Testis (tissue), 5 donors: ENCODE measurements at places on chromosomes 11 and 22. TPM values are rescaled to one million over a fixed set of nuclear protein-coding genes. Genes with fewer than 3 reads are reported as not detected.

The CCDC157 gene
- total RNA-seq, result 70.1 TPM

The APOA1 gene
- total RNA-seq, result 2,156 TPM

The MCHR1 gene
- total RNA-seq, result 0.62 TPM

The HPS5 gene
- total RNA-seq, result 97.7 TPM

The APOL6 gene
- total RNA-seq, result 2.8 TPM

The SYCE3 gene
- total RNA-seq, result 71.9 TPM

The SLC7A4 gene
- 64.8 TPM for total RNA-seq

The NOX4 gene
- total RNA-seq, result 1.3 TPM

DNA sequence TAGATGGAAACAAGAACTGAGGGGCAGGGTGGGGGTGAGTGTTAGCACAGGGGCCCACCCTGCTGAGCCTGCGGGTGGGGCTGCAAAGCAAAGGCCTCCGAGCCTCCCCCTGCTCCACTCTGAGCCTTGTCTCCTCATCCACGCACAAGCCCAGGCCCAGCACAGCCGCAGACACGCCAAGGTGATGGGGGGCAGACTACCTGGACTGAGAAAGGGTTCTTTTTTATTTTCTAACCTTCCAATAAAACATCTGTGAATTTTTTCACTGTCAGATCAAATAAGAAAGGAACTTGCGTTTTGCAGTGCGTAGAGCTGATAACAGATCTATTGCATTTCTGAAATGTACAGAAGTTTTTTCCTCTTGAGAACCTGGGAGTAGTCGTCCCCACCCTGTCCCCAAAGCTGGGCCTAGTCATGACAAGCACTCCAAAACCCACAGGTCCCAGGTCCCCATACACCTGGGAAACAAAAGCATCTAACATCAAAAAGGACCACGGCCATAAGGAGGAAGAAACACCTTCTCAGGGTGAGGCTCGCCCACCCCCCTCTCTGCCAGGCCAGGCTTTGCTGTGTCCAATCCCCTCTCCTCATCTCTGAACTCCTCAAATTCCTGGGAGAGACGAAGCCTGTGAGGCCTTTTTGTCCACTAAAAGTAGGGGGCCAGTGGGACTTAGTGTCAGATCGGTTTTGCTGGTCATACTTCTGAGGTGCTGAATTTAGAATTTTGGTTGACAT is 22.7 kb upstream of the CD5 start:
- no peak overlapping the region for H3K27ac ChIP-seq
- no peaks in the 10 kb centered on the region for H3K27me3 ChIP-seq
- H3K36me3 ChIP-seq, result no peaks in the 10 kb centered on the region
- H3K4me1 ChIP-seq, result no peaks in the 10 kb centered on the region

DNA sequence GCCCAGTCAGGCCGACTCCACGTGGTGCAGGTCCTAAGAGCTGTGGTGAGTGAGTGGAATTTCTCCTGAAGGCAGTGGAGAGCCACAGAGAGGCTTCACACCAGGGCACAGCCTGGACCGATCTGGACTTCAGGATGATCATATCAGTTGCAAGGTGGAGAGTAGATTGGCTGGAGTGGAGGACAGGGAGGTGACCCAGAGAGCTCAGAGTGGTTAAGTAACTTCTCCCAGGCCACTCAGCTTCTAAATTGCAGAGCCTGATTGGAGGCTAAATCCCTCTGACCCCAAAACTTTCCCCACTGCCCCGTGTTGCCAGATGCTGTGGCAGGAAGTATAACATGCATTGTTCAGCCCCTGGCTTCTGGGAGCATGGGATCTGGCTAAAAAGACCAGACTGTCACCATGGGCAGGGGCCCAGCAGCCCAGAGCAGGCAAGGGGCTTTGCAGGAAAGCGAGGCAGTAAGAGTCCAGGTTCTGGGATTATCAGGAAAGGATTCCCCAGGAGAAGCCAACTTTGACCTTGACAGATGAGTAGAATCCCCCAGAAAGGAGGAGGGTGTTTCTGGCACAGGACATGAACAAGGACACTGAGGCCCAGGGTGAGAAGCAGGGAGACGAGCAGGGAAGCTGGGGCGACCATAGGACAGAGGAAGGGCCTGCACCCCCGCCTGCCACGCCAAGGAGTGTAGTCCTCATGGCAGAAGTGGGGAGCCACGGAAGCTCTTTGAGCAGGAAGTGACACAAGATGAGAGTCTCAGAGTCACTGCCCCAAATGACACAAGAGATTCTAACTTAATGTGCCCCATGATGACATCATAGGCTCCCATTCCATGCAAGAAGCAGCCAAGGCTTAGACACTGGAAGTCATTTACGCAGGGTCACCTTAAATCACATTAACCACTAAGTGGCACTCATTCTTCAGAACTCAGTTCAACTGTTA is 4.8 kb downstream of the SLC35C1 start:
- H3K4me3 ChIP-seq, result no peak overlapping the region
- no peak for DNase-seq
- H3K27me3 ChIP-seq, result no peaks in the 10 kb centered on the region
- H3K36me3 ChIP-seq, result no peaks in the 10 kb centered on the region
- peaks cover 36% of the 10 kb centered on the region for H3K4me1 ChIP-seq

DNA sequence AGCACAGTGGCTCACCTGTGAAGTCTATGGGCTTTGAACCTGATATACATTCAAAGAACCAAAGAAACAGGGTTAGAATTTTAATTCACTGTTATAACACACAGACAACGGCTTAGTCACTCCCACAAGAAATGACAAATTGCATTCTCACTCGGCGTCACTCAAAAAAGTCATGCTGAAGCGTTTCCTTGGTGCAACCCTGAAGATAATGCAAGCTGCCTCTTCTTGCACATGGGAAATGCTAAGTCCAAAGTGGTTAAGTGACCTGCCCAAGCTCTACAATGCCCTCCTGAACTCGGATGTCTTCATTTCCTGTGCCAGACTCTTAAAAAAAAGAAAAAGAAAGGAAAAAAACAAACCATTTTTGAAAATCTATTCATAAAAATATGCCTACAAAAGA is 10.0 kb downstream of the LGR4 start:
- H3K27ac ChIP-seq, result no peak overlapping the region
- no peaks in the 10 kb centered on the region for H3K36me3 ChIP-seq
- DNase-seq, result no peak
- peaks cover under 1% of the 10 kb centered on the region for H3K4me1 ChIP-seq
- H3K27me3 ChIP-seq, result no peaks in the 10 kb centered on the region
- no peak overlapping the region for H3K4me3 ChIP-seq

DNA sequence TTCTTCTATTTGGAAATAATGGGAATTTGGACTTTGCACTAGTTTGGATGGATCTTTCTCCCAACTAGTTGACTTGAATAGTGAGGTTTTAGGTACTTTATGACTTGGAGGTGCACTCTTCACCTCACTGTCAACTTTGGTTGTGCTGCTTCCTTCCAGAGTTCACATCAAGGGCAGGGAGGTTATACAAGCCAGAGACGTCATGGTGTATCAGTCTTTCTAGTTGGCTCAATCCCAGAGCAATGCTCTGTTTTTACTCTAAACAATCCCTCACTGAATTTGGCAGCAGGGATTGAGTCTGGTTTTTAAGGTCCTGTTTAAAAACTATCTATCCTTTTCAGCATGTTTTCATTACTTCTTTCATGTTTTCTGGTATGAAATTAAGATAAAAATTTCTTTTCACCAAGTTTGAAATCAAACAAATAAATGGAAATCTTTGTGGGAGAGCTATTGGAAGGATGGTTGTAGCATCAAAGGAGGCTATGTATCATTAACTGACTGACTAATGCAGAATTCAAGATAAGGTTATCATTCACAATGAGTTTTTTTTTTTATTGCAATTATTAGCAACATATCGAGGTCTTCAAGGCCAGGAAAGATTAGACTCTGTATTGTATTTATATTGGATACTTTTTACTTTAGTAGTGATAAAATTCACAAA is 28.0 kb upstream of the ZBED5 start:
- no peak overlapping the region for H3K27ac ChIP-seq
- H3K27me3 ChIP-seq, result no peaks in the 10 kb centered on the region
- no peak overlapping the region for H3K4me3 ChIP-seq
- peak; percentile 34 for DNase-seq

DNA sequence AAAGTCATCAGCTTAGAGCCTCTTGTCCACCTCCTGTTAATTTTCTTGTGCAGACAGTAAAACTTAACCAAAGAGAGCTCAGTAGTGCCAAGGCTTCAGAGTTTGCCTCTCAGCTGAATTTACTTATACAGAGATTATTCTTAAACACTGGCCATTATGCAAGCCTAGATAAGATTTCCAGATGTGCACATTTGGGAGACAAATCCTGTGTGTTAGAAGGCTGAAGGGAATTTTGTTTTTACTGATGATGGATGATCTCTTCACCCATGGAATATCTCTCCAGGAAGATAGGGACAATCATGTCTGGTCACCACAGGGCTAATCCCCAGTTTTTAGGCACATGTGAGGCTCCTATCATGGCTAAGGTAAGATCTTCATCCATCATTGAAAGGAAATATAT is 157.6 kb upstream of the FAT3 start:
- DNase-seq, result no peak
- H3K27ac ChIP-seq, result no peak overlapping the region
- no peak overlapping the region for H3K4me3 ChIP-seq
- no peaks in the 10 kb centered on the region for H3K27me3 ChIP-seq

DNA sequence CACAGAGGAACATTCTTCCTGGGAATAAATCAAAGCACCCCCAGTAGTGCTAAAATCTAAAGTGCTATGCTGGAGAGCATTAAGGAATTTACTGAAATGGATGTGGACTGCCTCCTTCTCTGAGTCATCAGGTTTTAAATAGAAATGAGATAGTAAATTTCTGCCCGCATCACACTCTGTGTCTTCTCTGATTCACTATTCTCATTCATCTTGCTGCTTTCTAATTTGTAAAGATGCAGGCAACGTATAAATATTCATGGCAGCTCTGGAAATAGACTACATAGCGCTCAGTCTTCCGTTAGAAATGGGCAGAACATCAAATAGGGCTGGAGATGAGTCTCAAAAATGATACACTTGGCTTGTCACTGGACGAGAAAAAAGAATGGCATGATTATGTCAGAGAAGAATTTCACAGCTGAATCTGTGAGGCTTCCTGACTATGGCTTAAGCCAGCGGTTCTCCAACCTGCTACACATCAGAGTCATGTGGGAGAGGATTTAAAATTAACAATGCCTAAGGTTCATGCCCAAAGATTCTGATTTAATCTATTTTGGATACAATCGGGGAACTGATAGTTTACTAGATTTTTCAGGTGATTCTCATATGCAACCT is 178.2 kb downstream of the LRRC4C start:
- H3K36me3 ChIP-seq, result no peaks in the 10 kb centered on the region
- H3K27me3 ChIP-seq, result no peaks in the 10 kb centered on the region
- no peaks in the 10 kb centered on the region for H3K4me1 ChIP-seq

- DNase-seq, result no peak
- peaks cover 6% of the 10 kb centered on the region for H3K4me1 ChIP-seq
- no peaks in the 10 kb centered on the region for H3K36me3 ChIP-seq
- no peaks in the 10 kb centered on the region for H3K27me3 ChIP-seq
Observed at GRCh38 chr11:120217941-120218694, 7.3 kb downstream of the OAF start.

DNA sequence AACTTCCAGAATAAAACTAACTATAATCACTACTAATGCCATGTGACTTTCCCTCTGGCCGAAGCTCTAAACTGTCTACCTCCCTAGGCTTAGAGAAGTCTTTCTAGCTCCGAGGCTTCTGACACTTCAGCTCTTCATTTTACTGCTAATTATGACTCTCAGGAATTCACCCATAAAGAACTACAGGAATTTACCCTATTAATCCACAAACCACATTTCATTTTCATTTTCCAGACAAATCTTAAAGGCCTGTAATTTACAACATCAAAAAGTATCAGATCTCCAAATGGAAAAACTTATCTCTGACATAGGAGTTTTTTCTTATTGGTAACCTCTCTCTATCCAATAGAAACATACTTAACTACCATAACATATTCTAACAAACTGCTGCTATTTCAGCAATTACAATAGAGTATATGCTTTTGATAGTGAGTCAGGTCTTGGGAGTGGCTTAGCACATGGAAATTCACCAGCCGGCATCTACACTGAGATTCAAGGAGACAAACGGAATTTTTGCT is 33.4 kb downstream of the MRTFA start:
- H3K4me3 ChIP-seq, result no peak overlapping the region
- H3K27ac ChIP-seq, result peak overlapping the region; percentile 57
- H3K36me3 ChIP-seq, result no peaks in the 10 kb centered on the region
- H3K4me1 ChIP-seq, result peaks cover 33% of the 10 kb centered on the region

GRCh38 chr11:131422496-131422895 is 52.1 kb downstream of the NTM start:
- H3K4me3 ChIP-seq, result no peak overlapping the region
- H3K4me1 ChIP-seq, result no peaks in the 10 kb centered on the region
- no peak for DNase-seq
- no peaks in the 10 kb centered on the region for H3K36me3 ChIP-seq

- no peak overlapping the region for H3K27ac ChIP-seq
- H3K4me1 ChIP-seq, result no peaks in the 10 kb centered on the region
Observed at GRCh38 chr11:46305295-46305694, 27.8 kb downstream of the CREB3L1 start.

DNA sequence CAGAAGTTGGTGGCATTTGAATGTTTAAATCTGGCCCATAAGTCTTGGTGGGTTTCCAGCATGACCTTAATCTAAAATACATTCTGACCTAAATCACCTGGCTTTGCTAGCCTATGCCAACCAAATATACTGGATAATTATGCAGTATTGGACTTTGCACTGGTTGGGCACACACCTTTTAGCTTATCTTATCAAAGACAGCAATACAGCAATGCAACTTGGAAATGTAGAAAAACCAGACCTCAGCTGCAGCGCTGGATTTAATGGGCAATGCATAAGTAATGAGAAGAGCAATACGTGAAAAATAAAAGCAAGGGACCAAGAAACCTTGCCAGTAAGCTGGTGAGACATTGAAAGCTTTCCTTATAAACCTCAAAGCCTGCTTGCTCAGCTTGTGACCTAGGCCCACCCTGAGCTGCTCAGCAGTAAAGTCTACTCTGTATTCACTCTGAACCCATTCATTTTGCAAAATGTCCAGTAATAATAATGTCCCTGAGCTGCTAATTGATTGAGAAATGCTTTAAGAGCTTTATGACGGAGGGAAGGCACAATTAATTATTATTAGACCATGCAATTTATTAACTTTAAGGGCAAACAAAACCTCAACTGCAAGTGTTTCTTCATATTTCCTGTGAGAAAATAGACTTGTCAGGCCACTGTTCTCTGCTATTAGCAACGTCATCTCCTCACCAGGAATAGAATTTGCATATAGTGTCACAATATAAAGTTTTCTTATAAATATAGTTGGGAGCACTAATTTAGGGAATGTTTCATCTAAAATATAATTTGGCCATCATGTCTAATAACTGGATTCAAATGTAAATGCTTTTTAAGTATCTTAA is 49.4 kb upstream of the CEP295 start:
- no peak for DNase-seq
- no peaks in the 10 kb centered on the region for H3K36me3 ChIP-seq
- no peak overlapping the region for H3K4me3 ChIP-seq
- no peaks in the 10 kb centered on the region for H3K27me3 ChIP-seq
- no peak overlapping the region for H3K27ac ChIP-seq

GRCh38 chr11:32216749-32217148 is 125.9 kb downstream of the RCN1 start:
- no peaks in the 10 kb centered on the region for H3K4me1 ChIP-seq
- H3K27ac ChIP-seq, result no peak overlapping the region
- H3K36me3 ChIP-seq, result no peaks in the 10 kb centered on the region
- DNase-seq, result no peak
- H3K27me3 ChIP-seq, result no peaks in the 10 kb centered on the region
- no peak overlapping the region for H3K4me3 ChIP-seq
